ENCODE measurements at places on chromosomes 3 and 15. TPM values are rescaled to one million over a fixed set of nuclear protein-coding genes. Genes with fewer than 3 reads are reported as not detected.

GRCh38 chr3:73805435-73805834, 180.7 kb upstream of the PDZRN3 start:
- peaks cover 4% of the 10 kb centered on the region for H3K4me1 ChIP-seq
- no peak overlapping the region for H3K27ac ChIP-seq

DNA sequence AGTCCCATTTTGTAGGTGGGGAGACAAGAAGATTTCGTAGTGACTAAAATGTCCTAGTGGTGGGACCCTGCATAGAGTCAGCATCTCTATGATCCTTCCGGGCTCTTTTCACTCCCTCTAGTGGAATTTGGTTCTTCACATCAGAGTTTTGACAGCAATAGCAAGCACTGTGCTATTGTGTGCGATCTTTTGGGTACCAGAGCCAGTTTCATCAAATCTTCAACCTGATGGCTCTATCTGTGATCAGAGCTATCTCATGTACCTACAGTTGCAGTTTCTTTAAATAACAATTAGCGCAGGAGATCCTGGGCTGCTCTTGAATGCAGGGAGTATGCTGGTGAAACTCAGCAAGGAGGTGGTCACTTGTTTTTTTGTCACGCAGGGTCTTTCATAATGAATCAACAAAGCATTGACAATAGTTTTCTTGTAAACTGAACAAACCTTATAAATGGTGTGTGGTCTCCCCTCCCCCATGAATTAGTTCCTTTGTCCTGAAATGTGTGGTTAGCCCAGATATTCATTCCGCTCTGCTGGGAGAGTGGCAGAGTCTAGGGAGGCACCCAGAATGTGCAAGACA, 257.2 kb upstream of the SOX2 start:
- H3K27ac ChIP-seq = no peak overlapping the region
- peak; percentile 18 for DNase-seq
- H3K4me1 ChIP-seq = no peaks in the 10 kb centered on the region
- no peaks in the 10 kb centered on the region for H3K27me3 ChIP-seq

GRCh38 chr15:39695793-39696192, 86.8 kb downstream of the FSIP1 start:
- no peak overlapping the region for H3K4me3 ChIP-seq
- H3K4me1 ChIP-seq = no peaks in the 10 kb centered on the region
- H3K27ac ChIP-seq = no peak overlapping the region
- H3K36me3 ChIP-seq = no peaks in the 10 kb centered on the region

DNA sequence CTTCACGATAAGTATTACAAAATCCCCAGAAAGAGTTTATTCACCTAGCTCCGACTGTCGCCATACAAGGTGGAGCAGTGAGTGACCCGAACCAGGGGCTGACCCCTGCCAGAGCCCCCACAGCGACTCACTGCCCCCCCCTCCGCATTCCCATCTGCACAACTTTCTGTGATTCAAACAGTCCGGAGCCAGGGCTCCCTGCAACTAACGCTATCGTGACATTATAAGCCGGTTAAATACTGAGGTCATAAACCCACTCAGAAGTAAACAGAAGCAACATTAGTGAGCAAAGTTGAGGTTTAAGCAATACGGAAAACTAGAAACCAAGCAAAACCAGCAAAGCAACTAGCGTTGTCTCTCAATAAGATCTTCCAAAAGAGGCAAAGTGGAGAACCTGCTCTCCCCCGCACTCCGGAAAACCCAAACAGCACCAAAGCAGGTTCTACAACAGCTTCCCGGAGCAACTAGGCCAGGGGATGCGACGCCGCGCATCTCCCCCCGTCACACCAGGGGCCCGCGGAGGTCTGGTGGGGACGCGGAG, 642 bp downstream of the SCAP start:
- H3K27me3 ChIP-seq = no peaks in the 10 kb centered on the region
- H3K36me3 ChIP-seq = no peaks in the 10 kb centered on the region
- DNase-seq = peak; percentile 40
- H3K4me3 ChIP-seq = peak overlapping the region; percentile 87
- H3K27ac ChIP-seq = peak overlapping the region; percentile 53
- H3K4me1 ChIP-seq = peaks cover 2% of the 10 kb centered on the region

GRCh38 chr15:90619939-90620338, 90.2 kb downstream of the CRTC3 start:
- H3K4me1 ChIP-seq = no peaks in the 10 kb centered on the region
- no peak for DNase-seq
- H3K27me3 ChIP-seq = no peaks in the 10 kb centered on the region
- H3K27ac ChIP-seq = no peak overlapping the region
- no peak overlapping the region for H3K4me3 ChIP-seq

GRCh38 chr3:197896421-197896820, 53.6 kb upstream of the RPL35A start:
- no peaks in the 10 kb centered on the region for H3K36me3 ChIP-seq
- H3K4me1 ChIP-seq = no peaks in the 10 kb centered on the region
- H3K27me3 ChIP-seq = no peaks in the 10 kb centered on the region
- no peak overlapping the region for H3K4me3 ChIP-seq
- DNase-seq = no peak

DNA sequence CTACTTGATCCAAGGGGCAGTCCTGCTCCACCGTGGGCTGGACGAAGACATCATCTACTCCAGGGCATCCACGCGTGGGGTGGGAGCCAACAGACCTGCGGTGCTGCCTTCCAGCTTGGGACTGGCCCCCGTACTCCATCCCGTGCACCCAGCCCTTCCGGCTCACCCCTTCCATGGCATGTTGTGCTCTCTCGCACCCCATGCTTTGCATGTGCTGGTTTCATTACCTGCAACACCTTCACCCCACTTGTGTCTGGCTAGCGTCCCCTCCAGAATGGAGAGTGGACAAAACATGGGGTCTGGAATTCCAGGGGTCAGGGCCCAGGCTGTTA, 30.2 kb downstream of the SEMA7A start:
- peaks cover 27% of the 10 kb centered on the region for H3K4me1 ChIP-seq
- no peak for DNase-seq
- no peak overlapping the region for H3K4me3 ChIP-seq
- H3K27ac ChIP-seq = no peak overlapping the region
- no peaks in the 10 kb centered on the region for H3K27me3 ChIP-seq
- H3K36me3 ChIP-seq = no peaks in the 10 kb centered on the region

GRCh38 chr3:25350725-25351114, 77.3 kb upstream of the RARB start:
- no peaks in the 10 kb centered on the region for H3K27me3 ChIP-seq
- H3K36me3 ChIP-seq = no peaks in the 10 kb centered on the region
- no peak overlapping the region for H3K4me3 ChIP-seq
- DNase-seq = no peak

DNA sequence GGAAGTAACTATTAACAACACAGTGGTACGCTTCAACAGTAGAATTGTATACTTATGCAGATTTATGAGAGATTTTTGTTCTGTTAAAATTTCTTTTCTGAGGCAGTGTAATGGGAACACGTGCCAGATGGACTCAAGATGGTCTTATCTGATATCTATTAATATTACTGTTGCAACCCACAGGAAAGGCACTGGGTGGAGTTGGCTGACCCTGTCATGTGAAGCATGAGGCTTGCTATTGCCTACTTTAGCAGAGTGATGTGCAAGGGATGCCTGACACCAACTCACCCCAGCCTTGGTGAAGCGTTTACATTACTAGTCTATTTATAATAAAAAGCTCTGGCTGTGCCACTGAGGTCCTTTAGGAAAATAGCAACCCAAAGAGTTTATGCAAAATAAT, 19.8 kb upstream of the ARNT2 start:
- H3K4me1 ChIP-seq = no peaks in the 10 kb centered on the region
- no peak overlapping the region for H3K4me3 ChIP-seq
- peaks cover 8% of the 10 kb centered on the region for H3K27me3 ChIP-seq
- DNase-seq = peak; percentile 51

DNA sequence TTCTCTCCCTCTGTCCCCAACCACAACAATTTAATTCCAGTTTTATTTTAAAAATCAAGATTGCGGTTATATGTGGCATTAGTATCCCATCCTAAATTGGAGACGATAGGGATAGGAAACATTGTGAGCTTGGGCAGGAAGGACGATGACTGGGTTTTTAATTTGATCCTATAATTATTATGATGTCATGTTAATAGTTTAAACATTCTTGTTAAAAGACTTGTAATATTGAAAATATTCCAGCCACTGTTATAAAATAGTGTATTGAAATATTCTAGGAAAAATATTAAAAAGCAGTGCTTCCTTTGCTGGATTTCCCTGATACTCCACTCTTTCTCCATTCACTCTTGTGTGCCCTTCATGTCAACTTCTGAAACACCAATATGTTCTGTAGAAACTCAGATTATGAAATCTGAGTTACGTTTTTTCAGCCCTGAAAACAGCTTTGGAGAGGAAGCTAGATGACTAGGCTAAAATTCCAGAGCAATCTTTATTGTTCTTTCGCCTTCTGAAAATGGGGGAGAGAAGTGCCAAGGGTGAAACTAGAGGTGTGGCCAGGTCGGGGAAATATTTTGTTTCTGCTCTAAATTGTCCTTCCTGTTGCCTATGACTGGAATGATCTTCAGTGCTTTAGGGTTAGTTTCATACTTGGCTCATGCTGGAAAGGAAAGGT, 46.1 kb upstream of the MAP3K13 start:
- no peak overlapping the region for H3K27ac ChIP-seq
- H3K36me3 ChIP-seq = no peaks in the 10 kb centered on the region
- no peaks in the 10 kb centered on the region for H3K27me3 ChIP-seq
- H3K4me3 ChIP-seq = no peak overlapping the region

- no peak for DNase-seq
- no peak overlapping the region for H3K27ac ChIP-seq
- no peaks in the 10 kb centered on the region for H3K36me3 ChIP-seq
- no peak overlapping the region for H3K4me3 ChIP-seq
These were observed 352.0 kb upstream of the ADAMTS9 start for GRCh38 chr3:65039754-65040210.

DNA sequence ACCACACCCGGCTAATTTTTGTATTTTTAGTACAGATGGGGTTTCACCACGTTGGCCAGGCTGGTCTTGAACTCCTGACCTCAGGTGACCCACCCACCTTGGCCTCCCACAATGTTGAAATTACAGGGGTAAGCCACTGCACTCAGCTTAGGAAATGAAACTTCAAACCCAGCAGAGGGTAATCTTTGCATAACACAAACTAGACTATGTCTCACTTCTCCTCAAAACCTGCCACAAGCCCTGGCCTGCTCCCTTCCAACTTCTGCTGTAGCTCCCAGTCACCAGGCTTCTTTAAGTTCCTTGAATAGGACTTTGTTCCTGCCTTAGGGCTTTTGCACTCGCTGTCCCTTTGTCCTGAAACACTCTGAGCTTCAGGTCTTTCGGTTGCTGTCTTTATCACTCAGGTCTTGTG, 39.2 kb upstream of the SEMA4B start:
- no peak for DNase-seq
- no peak overlapping the region for H3K4me3 ChIP-seq
- no peaks in the 10 kb centered on the region for H3K27me3 ChIP-seq

DNA sequence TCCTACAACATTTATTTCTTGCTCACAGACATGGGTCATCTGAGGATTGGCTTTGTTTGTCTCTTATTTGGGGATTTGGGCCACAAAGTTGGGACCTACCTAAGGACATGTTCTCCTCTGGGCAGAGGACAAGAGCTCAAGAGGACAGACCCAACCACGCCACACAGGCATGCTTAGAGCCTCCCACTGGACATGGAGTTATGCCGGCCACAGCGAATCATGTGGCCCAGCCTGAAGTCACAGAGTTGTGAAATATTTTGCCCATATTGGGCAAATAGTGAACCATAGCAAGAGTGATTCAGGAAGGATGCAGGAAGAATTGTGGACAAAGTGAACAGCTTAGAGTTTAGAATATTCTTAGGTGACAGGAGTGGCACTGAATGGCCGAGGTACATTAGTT, 9.9 kb downstream of the TRAK1 start:
- DNase-seq = peak; percentile 76
- peaks cover 13% of the 10 kb centered on the region for H3K4me1 ChIP-seq
- no peaks in the 10 kb centered on the region for H3K27me3 ChIP-seq
- H3K27ac ChIP-seq = peak overlapping the region; percentile 2
- H3K36me3 ChIP-seq = no peaks in the 10 kb centered on the region
- H3K4me3 ChIP-seq = no peak overlapping the region

DNA sequence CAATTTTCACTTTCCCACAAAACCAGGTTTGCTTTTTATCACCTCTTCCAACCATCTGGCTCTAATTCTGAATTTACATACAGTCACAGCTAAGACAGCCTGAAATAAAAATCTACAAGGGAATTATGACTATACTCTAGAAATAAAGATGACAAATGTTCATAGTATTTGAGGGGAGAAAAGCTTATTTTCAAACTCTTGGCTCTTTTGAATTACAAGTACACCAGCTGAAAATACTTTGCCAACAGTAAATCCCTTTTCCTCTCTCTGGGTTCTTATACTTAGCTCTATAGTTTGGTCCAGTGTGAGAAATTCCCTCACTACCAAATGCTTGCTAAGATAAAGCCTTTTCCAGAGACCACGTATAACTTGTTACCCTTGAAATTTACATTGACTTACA, 1037.9 kb downstream of the ROBO1 start:
- no peaks in the 10 kb centered on the region for H3K36me3 ChIP-seq
- no peak overlapping the region for H3K27ac ChIP-seq
- no peak overlapping the region for H3K4me3 ChIP-seq
- no peaks in the 10 kb centered on the region for H3K27me3 ChIP-seq

GRCh38 chr3:105629718-105630117, 239.1 kb downstream of the CBLB start:
- no peaks in the 10 kb centered on the region for H3K27me3 ChIP-seq
- H3K36me3 ChIP-seq = no peaks in the 10 kb centered on the region
- no peak overlapping the region for H3K4me3 ChIP-seq
- no peak for DNase-seq
- no peak overlapping the region for H3K27ac ChIP-seq

DNA sequence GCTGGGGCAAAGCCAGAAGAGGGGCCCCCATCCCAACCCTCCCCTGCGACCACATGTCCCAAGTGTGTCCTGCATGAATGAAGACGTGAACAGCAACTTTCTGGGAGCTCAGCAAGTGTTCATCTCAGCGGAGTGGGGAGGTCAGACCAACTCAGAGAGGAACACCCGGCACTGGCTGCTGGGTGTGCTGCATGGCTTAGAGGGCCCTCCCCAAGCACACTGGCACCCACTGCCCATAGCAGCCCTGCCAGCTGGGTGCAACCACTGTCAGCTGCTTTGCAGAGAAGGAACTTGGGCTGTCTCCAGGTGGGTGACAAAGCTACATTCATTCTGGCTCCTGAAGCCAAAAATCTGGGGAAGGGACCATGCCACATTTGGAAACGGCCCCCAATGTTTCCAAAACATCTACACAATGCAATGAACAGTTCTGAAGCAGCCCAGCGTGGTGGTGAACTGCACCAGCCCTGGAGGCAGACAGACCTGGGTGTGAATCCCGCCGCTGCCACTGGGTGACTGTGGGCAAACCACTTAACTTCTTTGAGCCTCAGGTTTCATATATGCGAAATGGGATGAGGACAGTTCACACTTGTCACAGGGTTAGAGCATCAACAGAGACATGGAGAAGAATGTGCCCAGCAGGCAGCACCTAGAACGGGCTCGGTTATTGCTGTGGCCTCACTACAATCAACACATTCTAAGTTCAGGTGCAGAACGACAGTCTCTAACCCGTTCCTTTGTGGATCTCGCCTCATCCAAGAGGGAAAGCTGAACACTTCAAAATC, 145.4 kb downstream of the NUP210 start:
- no peaks in the 10 kb centered on the region for H3K36me3 ChIP-seq
- no peak overlapping the region for H3K4me3 ChIP-seq
- no peaks in the 10 kb centered on the region for H3K27me3 ChIP-seq
- DNase-seq = no peak
- H3K4me1 ChIP-seq = no peaks in the 10 kb centered on the region

The NXPE3 gene
- 26.9 TPM for total RNA-seq

The ZNF774 gene
- total RNA-seq = 1.3 TPM

The FBLN2 gene
- total RNA-seq = 138 TPM

The LINGO1 gene
- not detected for total RNA-seq

The GP5 gene
- 0.17 TPM for total RNA-seq

The TERC gene
- total RNA-seq = 210 TPM

The SLC2A2 gene
- total RNA-seq = not detected

The ABCC5 gene
- total RNA-seq = 18.8 TPM

The APOD gene
- total RNA-seq = 2.1 TPM

The MIX23 gene
- 57.8 TPM for total RNA-seq

Data from fibroblast of lung (primary cell).